ENCODE measurements at places on chromosomes 2 and 18.

- peak; percentile 76 for DNase-seq
Observed at GRCh38 chr2:3780477-3781402, 77.4 kb downstream of the DCDC2C start.

DNA sequence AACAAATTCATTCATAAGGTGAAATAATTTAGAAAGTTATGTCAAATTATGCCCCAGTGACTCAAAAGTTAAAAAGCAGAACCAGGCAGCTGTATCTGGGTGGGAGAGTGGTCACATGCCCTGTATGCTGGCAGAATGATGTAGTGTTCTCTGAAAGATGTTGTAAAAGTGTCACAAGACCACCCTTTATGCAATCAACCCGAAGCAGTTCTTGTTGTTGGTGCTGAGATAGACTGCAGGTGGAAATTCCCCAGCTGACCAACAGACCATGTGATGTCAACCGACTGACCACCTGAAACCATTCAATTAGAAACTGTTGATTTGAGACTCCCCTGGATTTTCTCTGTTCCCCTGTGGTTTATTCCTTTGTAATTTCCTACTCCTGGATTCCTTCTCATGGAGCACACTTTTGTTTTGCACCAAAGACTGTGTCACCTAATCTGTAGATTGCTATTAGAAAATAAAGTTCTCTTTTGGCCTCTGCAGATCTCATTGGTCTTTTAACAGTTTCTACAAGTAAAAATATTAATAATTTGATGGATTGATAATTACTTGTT, 1341.3 kb upstream of the LRRTM1 start:
- no peak for DNase-seq

GRCh38 chr2:44722026-44722625, 219.4 kb upstream of the SIX3 start:
- no peak for DNase-seq

DNA sequence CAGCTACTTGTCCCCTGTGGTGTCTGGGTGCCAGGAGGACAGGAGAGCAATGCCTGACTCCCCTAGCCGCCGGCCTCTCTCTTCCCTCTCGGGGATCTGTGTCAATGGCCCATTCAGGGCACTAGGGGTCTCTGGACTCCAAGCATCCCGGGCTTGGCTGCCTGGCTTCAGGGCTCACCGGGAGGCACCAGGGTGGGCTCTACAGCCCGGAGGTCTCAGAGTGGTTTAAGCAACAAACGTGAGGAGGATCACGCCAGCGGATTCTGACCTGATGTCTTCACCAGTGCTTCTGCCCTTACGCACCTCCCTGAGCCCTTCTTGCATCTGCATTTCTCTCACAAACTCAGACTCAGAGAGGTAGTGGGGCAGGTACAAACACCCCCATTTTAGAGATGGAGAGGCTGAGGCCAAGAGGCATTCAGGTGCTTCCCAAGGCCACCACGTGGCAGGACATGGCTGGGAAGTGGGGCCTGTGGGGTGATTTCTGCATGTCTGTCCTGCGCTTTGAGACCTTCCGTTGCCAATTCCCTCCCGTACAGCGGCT, 243.0 kb downstream of the CELF4 start:
- peak; percentile 67 for DNase-seq

DNA sequence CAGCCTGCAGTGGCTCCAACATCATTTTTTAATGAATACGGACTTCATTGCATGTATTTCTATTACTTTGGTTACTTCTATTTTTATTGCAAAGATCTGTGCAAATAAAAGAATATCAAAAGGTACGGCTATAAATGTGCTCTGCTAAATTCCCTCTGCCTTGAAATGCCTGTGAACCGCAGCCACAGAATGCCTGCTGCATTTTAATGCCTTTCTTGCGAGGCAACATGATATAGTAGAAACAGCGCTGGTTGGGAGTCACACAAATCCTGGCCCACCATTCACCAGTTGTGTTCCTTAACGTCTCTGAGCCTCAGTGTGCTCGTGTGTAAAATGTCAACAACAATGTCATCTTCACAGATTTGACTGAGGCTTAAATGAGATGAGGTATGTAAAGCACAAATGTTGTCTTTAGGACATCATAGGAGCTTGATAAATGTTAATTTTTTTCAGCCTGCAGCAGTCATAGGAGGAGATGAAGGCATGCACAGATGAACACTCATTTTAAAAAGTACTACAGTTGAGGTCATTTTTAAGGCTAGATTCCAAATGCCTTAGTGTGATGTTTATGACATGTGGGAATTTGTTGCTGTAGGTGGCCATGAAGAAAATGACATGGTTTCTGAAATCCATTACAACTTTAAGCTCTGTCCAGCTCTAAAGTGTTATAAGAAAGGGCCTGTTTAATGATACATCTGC, 187.6 kb upstream of the NRP2 start:
- DNase-seq = no peak

- DNase-seq = no peak
Observed at GRCh38 chr18:3663870-3664512, 214.0 kb downstream of the TGIF1 start.

DNA sequence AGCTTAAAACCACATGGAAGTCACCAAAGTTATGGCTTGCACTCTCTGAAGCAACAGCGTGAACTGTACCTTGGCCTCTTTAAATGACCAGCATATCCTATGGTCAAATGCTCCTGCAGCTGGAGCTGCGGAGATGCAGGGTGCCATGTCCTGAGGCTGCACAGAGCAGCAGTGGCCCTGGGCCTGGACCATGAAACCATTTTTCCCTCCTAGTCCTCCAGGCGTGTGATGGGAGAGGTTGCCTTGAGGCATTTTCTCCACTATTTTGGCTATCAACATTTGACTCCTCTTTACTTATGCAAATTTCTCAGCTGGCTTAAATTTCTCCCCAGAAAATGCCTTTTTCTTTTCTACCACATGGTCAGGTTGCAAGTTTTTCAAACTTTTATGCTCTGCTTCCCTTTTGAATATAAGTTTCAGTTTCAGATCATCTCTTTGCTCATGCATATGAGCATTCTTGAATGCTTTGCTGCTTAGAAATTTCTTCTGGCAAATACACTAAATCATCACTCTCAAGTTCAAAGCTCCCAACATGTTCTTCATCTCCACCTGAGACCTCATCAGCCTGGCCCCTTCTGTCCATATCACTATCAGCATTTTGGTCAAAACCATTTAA, 82.9 kb upstream of the TMEFF2 start:
- no peak for DNase-seq
